Amniotic epithelial cell (primary cell): ENCODE measurements at places on chromosomes 16 and 17.

- DNase-seq, result peak; percentile 92
Observed at GRCh38 chr17:1590029-1590746, 27.6 kb upstream of the PITPNA start.

DNA sequence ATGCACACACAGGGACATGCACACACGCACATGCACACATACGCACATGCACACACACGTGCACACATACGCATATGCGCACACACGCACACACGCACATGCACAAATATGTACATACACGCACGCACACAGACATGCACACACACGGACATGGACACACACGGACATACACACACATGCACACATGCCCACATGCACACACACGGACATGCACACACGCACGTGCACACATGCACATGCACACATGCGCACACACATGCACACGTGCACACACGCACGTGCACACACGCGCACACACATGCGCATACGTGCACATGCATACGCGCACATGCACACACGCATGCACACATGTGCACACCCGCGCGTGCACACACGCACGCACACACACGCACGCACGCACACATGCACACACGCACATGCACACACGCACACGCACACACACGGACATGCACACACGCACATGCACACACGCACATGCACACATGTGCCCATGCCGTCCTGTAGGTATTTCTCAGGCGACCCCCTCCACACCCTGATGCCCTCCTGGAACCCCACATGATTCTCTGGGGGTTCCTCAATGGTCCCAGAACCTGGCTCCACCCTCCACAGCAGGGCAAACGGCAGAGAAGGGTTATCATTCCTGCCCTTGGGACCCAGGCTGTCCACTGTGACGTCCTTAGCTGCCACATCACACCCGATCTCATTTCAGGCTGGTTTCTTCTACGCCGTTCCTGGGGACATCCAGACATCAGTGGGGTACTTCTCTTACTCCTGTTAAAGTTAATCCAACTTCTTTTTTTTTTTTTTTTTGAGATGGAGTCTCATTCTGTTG is 9.6 kb upstream of the RBFOX3 start:
- DNase-seq, result no peak

GRCh38 chr16:63461248-63461841 is 1425.1 kb upstream of the CDH8 start:
- DNase-seq, result peak; percentile 3

DNA sequence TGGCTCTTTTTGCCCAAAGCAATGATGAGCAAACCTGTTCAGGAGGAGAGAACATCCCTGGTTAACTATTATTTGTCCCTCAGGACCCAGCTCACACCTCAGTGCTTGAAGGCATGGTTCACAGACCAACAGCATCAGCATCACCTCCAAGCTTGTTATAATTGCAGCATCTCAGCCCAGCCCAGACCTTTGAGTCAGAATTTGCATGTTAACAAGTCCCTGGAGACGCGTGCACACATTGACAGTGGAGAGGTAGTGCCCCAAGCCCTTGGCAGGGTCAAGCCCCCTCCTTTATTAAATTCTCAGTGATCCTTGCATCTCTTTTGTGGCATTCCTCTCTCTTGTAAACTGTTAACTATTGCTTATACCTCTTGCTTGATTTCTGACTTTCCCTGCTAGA is 488.6 kb downstream of the HAPSTR1 start:
- no peak for DNase-seq

DNA sequence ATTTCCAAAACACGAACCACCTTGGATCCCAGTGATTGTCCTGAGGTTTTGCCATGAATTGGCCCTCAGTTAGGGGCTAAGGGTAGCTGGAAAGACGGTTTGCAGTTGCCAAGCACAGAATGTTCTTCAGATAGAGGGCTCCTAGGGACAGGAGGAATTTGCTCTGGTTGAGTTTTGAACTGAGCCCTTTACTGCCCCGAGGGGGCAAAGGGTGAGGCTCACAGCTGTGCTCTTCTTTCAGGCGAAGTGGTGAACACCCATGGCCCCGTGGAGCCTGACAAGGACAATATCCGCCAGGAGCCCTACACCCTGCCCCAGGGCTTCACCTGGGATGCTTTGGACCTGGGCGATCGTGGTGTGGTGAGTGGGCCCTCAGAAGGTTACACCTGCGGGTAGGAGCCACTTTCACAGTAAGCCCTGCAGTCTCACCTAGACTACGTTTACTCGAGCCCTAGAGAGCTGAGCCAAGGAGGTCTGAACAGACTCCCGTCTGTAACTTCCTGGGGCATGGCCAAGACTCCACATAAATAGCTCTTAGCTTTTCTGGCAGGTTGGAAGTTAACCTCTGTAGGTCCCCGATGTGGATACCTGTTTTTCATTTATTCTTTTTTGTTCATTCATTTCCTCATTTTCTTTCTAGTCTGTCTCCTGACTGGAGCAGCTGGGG is 32.5 kb downstream of the NMT1 start:
- DNase-seq, result peak; percentile 26

DNA sequence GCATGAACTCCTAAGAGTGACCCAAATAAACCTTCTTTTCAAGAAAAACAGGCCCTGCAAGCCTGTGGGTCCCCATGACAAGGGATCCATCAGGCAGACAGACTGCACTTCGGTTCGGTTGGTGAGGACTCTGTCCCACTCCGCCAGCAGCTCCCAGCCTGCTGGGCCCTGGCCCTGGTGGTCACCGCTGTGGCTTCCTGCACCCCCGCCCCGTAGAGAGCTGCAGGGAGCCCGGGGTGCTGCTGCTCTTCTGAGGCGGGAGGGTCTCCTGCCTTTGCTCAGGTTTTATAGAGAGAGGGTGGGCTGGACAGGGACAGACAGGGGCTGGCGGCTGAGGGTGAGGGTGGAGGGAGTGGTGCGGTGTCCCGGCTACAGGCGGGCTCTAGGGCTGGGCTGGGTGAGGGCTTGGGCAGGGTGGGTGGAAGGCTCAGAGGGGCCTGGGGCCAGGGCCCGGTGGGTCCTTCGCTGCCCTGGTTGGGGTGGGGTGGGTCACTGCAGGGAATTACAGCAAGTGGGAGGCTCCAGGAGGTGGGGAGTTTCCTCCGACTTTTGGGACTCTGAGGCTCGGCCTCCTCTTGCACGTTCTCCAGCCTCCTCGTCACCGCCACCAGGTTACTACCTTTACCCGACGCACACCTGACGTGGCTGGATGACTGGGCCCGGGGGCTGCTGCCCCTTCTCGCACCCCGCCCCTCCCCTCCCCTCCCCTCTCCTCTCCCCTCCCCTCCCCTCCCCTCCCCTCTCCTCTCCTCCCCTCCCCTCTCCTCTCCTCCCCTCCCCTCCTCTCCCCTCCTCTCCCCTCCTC is 90.2 kb upstream of the CBX4 start:
- DNase-seq, result no peak

DNA sequence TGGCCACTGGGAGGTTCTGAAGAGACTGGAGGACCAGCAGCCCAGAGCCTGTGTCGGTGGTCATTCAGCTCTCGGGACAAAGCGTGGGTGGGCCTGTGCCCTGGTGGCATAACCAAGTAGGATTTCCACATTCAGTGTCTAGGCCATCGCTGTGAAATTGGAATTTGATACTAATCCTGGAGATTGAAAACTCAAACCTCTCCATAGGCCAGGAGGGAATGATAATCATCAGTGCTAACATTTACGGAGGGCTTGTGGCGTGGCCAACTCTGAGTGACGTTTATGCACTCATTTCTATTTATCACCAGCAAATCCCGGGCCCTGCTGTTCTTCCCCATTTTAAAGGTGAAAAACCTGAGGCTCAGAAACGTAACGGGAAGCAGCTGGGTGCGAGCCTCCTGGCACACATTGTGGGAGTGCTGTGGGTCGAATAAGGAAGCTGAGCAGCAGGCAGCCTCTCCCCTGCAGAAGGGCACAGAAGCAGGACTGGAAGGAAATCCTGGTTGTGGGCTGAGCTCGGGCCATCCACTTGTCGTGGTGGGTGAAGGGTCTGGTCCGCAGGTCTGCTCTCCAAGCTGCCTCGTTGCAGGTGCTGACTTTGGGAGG is 33.1 kb downstream of the RAI1 start:
- peak; percentile 44 for DNase-seq

GRCh38 chr17:70492368-70492767 is 323.0 kb downstream of the KCNJ2 start:
- DNase-seq, result no peak

DNA sequence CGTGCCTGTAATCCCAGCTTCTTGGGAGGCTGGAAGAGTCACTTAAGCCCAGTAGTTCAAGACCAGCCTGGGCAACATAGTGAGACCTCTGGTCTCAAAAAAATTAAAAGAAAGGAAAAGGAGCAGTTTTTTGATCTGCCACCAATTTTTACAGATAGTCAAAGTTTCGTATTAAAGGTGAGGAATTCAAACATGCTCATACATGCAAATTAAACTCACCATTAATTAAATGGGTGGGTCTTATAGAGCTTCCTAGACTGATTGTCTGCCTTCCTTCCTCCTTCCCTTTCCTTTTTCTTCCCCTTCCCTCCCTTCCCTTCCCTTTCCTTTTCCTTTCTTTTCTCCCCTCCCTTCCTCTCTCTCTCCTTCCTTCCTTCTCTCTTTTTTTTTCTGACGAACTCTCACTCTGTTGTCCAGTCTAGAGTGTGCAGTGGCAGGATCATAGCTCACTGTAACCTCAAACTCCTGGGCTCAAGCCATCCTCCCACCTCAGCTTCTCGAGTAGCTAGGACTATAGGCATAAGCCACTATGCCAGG is 36.4 kb upstream of the VPS4A start:
- no peak for DNase-seq

DNA sequence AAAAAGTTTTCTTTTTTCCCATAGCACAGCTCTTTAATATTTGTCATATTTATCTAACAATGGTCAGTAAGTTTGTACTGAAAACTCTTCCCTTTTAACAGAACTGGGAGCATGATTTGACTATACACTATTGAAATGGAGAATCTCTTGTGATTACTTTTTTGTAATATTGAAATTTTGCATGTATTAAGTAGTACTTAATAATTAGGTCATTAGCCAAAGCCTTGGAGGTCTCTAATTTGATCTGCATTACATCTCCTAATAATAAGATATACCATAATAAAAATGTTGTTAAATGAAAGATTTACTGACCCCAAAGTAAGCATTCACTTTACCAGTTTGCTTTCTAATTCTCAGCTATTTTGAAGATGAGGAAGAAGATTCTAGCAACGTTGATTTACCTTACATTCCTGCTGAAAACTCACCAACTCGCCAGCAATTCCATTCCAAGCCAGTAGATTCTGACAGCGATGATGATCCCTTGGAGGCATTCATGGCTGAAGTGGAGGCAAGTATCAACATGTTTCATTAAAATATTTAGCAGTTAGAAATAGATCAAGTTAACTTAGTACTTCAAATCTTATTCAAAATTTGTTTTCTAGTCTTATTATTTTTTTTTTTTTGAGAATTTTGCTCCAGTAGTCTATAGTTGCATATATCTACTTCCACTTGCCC is 18.2 kb downstream of the DDX42 start:
- no peak for DNase-seq

- no peak for DNase-seq
Observed at GRCh38 chr16:78869492-78869891, 731.0 kb downstream of the MAF start.

- DNase-seq, result no peak
Observed at GRCh38 chr16:926715-927114, 44.1 kb downstream of the LMF1 start.

DNA sequence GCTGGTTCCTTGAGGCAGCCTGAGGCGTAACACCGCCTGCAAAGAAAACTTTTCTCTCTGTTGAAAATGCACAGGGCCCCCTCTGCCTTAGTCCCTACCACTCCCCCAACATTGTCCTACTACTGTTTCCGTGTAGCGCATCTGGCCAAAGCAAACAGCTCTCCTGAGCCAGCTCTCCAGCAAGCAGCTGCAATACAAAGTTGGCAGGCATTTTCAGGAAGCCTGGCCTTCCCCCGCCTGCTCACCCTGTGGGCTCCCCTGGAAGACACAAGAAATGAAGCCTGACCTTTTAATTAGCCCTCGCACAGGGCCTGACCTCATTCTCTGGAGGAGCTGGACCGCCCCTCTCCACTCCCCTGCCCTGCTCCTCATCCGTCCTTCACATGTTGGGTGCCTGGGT is 66.7 kb downstream of the SOX9 start:
- DNase-seq, result no peak

- no peak for DNase-seq
Observed at GRCh38 chr17:9266031-9266680, 244.8 kb downstream of the NTN1 start.

DNA sequence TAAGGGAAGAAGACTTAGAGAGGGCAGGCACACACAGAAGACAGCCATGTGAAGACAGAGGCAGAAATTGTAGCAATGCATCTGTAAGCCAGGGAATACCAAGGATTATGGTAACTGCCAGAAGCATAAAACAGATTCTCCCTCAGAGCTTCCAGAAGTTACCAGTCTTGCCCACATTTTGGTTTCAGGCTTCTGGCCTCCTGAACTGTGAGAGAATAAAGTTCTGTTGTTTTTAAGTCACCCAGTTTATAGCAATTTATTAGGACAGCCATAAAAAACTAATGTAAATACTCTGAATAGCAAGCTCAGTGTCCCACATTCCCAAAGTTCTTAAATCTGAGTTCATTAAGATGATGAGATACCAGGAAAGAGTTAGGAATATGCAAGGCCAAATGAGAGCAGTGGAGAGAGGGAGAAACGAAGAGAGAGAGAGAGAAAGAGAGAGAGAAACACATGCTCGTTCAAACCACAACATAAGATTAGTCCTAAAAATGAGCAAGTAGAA is 123.4 kb downstream of the HS3ST3A1 start:
- DNase-seq, result peak; percentile 34

GRCh38 chr17:33989361-33990148 is 265.5 kb upstream of the CCL2 start:
- no peak for DNase-seq

DNA sequence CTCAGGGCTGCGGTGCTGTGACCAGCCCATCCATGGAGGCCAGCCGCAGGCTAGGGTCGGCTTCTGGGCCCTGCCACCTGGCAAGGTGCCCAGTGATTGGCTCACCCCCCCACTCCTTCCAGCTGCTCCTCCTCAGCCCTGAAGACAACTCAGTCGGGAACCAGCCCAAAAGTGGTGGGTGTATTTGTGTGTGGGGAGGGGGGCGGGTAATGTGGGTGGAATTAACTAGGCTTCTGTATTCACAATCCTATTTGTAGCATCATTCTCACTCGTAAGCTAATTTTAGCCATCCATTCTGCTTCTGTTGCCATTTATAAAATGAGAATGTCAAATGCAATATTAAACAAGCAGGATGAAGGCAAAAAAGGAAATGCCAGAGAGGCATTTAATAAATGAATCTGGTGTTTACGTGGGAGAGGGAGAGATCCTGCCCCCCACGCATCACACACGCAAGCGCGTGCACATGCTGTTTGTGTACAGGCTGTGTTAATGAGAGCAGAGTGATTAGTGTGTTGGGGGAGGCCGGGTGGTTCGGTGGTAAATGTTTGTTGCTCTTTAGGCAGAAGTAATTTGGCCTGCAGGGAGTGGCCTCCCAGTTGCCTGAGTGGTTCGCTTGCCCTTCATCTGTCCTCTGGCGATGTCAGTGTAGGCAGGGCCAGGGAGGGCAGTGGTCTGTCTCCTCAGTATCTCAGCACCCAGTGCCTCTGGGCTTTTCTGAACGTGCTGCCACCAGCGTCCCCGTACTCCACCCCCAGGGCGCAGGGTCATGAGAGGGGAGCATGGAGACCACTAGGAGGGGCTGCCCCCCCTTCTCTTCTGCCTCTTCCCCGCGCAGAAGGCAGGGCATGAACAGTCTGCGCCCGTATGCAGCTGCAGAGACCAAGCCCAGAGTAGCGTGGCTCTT is 140.1 kb downstream of the CCDC182 start:
- peak; percentile 54 for DNase-seq

GRCh38 chr16:12176051-12176450 is 199.5 kb downstream of the SNX29 start:
- peak; percentile 69 for DNase-seq

- DNase-seq, result no peak
Observed at GRCh38 chr17:32542186-32542585, 55.4 kb downstream of the CDK5R1 start.

- no peak for DNase-seq
Observed at GRCh38 chr16:73404001-73404400, 356.1 kb upstream of the ZFHX3 start.
